ENCODE measurements at places on chromosomes 2 and 18.

DNA sequence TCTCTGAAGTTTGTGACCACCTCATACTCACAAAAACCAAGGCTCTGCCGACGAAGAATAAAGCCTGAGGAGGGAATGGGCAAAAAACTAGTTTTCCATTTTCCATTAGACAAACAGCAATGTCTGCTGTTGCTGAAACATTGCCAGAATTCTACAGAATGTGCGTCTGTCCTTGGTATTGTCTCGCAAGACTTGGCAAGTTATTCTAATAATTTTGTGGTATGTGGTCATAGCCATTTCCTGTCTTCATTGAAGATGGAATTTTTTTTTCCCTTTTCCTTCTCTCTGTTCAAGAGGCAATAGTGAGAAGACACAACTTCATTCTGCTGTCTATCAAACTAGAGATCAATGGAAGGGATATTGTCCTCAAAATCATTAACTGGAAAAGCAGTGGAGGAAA, 296.1 kb downstream of the RND3 start:
- DNase-seq = no peak

GRCh38 chr2:240791821-240792628, 28.0 kb downstream of the KIF1A start:
- no peak for DNase-seq

DNA sequence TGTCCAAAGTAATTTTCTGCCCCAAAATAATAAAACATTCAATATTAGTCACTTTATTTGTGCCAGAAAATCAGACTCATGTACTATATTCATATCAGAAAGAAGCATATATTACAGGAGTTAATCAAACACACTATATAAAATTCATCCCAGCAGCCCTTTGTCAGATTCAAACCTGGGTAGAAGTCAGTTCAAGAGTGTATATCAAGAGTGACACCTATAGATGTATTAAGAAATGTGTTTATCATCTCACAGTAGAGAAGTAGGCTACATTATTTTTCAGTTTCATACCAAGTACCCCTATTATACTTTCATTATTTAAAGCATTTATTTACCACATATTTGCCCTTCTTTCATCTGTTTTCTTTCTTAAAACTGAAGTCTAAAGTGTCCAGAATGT, 193.2 kb upstream of the DDX18 start:
- no peak for DNase-seq

DNA sequence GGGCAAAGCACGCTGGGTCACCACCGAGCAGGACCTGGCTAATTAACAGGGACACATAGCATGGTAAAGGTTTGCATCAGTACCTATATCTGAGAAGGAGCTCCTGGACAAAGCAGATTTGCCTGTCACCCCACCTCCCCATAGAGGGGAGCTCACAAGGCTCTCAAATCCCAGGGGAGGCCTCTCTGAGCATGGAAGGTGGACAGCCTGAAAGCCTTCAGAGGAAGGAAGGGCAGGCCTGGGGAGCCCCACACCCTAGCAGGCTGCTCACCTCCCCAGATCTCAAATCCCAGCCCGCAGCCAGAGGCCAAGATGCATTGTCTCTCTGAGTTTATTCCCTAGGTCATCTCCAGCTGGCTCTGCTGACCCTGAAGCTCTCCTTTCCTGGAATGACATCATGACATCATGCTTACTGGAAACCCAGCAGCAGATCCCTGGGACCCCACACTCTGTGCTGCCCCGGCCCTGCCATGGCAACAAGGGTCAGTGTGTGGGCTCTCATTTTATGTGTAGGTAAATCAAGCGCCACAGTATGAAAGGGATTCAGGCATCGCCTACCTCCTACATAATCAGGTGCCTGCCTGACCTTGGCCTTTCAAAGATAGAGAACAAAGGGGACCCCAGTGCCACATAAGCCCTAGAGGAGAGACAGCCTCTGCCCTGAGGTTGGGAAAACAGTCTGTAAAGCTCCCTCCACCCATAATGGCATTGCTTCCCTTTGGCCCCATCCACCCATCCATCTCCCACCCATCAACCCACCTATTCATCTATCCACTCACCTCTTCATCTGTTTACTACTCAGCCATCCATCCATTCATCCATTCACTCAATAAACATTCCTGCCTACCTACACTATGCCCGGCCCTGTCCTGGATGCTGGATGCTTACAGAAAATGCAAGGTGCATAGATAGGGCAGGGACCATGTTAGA, 15.7 kb upstream of the TEX51 start:
- no peak for DNase-seq

- no peak for DNase-seq
Observed at GRCh38 chr2:200728630-200729029, 83.1 kb upstream of the BZW1 start.

- no peak for DNase-seq
Observed at GRCh38 chr2:33184041-33184440, 237.3 kb downstream of the LTBP1 start.

GRCh38 chr18:79975043-79975442, 10.6 kb downstream of the HSBP1L1 start:
- no peak for DNase-seq

DNA sequence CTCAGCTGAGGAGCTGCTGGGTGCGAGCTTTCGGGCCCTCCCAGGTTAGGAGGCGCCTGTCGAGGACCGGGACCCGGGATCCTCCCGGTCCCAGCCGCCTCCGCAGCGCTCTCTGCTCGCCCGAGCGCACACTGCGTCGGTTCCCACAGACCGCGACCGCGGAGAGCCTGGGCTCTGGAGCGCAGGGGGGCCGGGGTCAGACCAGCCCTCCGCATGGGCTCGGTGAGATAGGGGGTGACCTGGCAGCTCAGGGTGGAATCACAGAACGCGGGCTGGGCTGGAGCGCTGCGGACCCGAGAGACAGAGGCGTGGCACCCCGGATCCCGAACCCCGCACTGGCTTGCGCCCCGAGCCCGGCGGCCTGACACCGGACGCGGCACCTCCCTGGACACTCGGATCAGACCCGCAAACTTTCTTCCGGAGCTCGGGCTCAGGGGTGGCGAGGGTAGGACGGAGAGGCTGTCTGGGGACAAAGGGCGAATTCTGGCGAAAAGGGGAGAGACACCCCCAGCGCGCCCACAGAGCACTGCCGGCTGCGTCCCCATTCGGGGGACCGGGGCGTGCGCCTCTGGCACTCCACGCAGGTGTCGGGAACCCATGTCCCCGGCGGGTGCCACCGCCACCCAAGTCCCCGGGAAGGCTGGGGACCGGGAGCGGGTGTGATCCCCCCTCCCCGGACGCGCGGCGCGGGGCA, 612 bp downstream of the DIPK1C start:
- DNase-seq = no peak

GRCh38 chr2:80548469-80548868, 243.9 kb upstream of the LRRTM1 start:
- no peak for DNase-seq

GRCh38 chr18:63523660-63524059, 18.5 kb upstream of the SERPINB12 start:
- no peak for DNase-seq

DNA sequence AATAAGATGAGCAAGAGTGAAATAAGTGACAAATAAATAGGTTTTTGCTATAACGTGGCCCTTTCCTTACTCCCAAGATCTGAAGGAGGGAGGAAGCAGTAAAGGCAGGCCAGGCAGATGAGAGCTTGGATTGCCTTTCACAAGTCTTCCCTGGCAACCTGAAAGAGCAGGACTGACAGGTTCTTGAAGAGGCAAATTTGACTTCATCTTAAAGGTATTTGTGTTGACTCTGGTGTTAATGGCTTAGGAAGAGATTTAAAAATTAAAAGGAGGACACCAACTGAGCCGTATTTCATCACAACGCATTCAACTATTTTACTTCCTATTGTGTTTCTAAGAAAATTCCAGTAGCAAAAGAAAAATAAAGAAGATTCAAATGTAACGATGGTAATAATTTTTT, 3.2 kb downstream of the STRN start:
- no peak for DNase-seq

- no peak for DNase-seq
Observed at GRCh38 chr18:59273759-59274532, 692 bp upstream of the RAX start.

- no peak for DNase-seq
Observed at GRCh38 chr2:143745060-143745459, 615.8 kb downstream of the ARHGAP15 start.

GRCh38 chr2:23637011-23637778, 252.2 kb downstream of the KLHL29 start:
- no peak for DNase-seq

DNA sequence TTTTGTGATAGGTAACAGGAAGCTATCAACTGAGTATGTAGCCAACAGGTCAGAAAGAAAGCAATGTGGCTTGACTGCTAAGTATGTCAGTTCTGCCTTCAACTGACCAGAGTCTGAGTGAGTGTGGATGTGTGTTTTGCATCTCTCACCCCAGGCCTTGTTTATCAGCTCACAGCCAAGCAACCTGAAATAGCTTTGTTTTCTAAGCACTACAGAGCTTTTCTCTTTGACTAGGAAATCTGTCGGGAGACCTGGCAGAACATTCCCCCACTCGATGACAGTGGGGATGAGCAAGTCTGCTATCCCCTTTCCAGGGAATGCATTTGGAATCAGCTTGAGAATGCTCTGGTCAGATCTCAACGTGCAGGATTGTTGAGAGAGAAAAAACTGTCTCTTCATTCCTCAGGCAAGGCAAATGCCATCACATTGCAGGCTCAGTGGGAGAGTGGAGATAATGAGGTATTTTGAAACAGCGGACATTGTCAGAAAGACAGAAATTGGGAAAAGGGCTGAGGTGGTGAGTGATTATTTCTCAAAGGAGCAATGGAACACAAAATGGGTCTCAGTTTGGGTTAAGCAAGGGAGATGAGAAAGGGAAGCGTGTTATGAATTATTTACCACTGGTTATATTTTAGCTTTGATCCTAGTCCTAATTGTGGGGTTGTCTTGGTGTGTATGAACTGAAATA, 233.8 kb upstream of the PIK3C3 start:
- no peak for DNase-seq

- no peak for DNase-seq
Observed at GRCh38 chr2:100396483-100396882, 21.0 kb downstream of the CHST10 start.

- DNase-seq = no peak
Observed at GRCh38 chr2:133968446-133968845, 285.4 kb upstream of the MGAT5 start.

DNA sequence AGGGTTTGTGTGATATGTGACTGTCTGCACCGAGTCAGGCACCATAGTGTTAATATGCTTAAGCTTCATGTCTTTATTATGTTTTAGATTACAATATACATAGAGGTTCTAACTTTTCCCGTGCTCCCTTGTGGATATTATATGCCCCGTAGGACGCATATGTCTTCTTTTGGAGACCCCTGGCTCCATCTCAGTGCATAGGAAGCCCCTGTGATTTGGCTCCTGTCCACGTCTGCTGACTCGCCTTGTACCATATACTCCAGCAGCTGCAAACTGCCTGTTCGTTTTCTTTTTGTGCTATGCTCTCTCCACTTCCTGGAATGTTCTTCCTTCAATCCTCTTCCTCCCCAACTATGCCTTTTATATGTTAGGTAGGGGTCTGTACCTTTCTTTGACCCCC, 110.9 kb downstream of the PTRHD1 start:
- DNase-seq = no peak

- DNase-seq = no peak
Observed at GRCh38 chr18:23693846-23694245, 4.6 kb downstream of the LAMA3 start.

Measured in anterior cingulate cortex (tissue), 58 donors.